Hippocampal formation (tissue), 2 donors: ENCODE measurements at places on chromosomes 6 and 20.
A peak's percentile ranks its signal among the peaks of the same experiment; 100 is the strongest.

DNA sequence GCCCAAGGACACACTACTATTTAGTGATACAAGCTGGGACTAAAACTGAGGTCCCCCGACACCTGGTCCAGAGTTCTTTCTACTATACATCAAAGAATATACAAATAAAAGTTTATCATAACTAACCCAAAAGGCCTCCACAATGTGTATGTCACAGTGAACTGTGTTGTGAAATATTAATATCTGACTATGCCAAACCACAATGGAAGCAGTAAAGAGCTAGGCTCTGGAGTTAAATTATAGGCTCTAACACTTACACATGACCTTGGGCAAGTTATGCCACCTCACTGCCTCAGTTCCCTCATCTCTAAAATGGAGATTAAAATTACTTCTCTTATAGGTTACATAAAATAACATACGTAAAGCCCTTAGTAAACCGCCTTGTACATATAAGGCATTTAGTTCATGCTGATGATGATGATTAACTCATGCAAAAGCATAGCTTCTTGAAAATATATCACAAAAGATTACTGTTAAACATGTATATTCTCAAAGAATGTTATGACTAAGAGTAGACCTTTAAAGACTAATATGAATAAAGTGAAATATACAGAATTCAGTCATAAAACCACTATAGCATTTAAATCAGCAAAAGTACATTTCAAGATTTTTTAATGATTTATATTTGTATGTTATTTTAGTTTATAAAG, 5.7 kb downstream of the SUPT3H start:
- DNase-seq, result no peak

- no peak for DNase-seq
Measured at GRCh38 chr6:135743476-135743875, 108.0 kb upstream of the PDE7B start.

DNA sequence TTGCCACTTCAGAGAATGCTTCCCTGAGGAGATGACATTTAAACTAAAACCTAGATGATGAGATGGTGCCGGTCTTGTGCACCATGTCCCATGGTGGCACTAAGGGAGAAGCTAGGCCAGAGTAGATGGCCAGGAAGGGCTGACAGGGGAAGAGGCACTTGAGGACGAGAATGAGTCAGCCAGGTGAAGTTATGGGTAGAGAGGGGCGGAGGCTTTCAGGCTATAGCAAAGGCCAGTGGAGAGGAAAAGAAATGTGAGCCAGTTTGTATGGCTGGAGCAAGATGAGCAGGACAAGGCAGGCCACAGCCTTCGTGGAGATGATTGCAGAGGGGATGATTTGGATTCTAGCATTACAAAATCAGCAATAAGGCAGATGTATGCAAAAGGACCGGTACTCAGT, 44.7 kb upstream of the ADGRF4 start:
- no peak for DNase-seq

- DNase-seq, result no peak
Measured at GRCh38 chr6:156804402-156804801, 27.2 kb downstream of the ARID1B start.

GRCh38 chr6:163311830-163312229, 102.7 kb upstream of the QKI start:
- DNase-seq, result no peak

GRCh38 chr6:30357678-30358540, 13.0 kb downstream of the RPP21 start:
- DNase-seq, result peak; percentile 27

- no peak for DNase-seq
Measured at GRCh38 chr6:80098392-80098791, 8.1 kb upstream of the BCKDHB start.

DNA sequence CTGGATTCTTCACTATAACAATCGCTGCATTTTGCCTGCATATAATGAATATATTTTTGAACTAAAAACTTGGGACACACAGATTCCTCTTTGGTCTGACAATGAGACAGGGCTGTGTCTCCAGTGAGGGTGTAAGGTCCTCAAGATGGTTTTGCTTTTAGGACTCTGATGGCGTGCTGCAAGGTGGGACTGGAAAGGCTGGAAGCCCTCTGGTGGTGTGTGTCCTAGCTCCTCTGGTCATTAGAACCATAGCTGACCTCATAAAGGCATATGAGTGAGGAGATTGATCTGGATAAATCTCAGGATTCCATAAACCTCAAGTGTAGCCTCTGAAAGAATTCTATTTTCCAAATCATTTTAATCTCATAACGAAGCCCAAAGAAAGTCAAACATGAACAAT, 108.4 kb upstream of the ASF1A start:
- no peak for DNase-seq

GRCh38 chr6:56821005-56821432, 133.9 kb upstream of the BEND6 start:
- DNase-seq, result no peak

- no peak for DNase-seq
Measured at GRCh38 chr6:156544046-156544445, 233.1 kb upstream of the ARID1B start.

GRCh38 chr6:152146385-152146784, 338.9 kb downstream of the ESR1 start:
- no peak for DNase-seq

GRCh38 chr20:60171313-60171712, 213.1 kb downstream of the CDH26 start:
- DNase-seq, result no peak

DNA sequence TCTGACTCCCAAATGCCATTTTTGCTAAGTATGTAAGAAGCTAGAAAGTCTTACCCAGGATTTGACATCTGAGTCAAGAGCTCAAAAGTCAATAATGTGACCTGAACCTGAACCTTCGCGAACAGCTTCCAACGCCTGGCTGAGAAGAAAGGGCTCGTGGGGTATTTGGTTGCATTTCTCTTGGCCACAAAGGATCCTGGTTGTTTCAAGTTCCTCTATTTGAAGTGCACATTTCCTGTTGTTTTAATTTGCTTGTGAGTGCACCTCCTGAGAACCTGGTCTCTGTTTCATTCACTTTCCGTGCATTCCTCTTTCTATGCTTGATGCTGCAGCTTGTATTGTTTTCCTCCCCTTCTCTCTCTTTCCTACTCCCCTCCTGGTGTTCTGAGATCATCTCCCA, 212.5 kb downstream of the FOXA2 start:
- DNase-seq, result no peak

GRCh38 chr6:153043719-153044118, 41.2 kb upstream of the MTRF1L start:
- DNase-seq, result no peak

DNA sequence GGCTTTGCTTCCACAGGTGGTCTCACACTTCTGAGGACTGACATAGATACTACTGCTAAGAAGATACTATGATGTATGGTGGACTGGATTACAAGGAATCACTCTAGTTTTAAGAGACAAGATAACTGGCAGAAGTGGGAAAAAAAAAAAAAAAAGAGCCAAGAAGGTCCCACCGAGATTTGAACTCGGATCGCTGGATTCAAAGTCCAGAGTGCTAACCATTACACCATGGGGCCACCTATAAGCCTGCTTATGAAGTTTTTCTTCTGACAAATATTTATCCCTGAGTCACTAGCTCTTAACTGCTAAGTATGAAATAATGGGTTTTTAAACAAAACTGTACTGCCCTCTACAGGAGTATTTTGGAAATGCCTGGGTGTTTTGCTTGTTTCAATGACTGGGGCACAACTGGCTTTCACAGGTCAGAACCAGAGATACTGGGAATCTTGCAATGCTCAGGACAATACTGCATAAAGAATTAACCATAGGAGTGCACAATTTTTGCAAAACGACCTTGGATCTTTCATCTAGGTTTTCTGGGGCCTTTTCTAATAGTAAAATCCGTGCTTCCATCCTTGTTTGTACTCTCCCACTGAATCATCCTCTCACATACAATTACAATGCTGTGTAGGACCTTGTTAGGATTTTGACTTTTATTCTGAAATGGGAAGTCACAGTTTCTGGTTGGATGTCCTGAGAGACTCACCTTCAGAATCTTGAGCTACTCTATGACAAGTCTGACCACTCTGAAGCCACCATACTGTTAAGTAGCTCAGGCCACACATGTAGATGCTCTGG, 116.3 kb downstream of the OR2B2 start:
- DNase-seq, result no peak

- no peak for DNase-seq
Measured at GRCh38 chr20:58518896-58519593, 3.8 kb upstream of the APCDD1L start.

- DNase-seq, result no peak
Measured at GRCh38 chr20:37757550-37757949, 63.7 kb downstream of the CTNNBL1 start.

DNA sequence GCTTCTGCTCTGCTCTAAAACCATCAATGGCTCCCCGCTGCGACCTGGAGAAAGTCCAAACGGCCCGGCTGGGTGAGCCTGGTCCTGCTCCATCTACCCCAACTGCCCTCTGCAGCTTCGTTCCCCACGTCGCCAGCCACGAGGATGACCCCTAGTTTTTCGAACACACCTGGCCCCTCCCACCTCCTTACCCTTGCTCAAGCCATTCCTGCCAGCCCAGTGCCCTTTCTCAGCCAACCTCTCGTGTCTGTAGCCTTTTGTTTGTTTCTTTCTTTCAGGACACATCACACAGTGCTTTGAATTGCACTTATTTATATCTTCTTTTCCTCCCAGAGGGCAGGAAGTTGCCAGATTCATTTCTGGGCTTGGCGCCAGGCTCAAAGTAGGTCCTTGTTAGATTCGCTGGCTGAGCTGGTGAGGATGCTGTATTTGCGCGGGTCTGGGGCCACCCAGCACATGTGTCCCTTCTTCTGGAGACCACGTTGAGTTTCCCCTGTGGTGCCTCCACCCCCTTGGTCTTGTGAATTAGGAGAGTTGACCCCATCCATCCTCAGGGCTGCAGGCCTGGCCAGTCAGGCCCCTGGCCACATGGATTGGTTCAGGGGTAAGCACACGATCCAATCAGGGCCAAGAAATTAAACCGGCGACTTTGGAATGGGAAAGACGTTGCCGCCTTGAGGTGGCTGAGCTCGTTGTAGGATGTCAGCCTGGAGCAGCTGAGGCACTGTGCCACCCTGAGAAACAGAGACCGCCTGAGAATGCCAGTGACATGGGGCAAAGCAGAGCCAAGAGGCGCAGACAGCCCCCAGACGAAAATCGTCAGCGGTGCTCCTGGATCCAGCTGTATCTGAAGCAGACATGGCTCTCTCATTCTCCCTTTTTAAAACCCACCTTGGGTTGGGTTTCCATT, 156.0 kb downstream of the CEBPB start:
- peak; percentile 71 for DNase-seq

DNA sequence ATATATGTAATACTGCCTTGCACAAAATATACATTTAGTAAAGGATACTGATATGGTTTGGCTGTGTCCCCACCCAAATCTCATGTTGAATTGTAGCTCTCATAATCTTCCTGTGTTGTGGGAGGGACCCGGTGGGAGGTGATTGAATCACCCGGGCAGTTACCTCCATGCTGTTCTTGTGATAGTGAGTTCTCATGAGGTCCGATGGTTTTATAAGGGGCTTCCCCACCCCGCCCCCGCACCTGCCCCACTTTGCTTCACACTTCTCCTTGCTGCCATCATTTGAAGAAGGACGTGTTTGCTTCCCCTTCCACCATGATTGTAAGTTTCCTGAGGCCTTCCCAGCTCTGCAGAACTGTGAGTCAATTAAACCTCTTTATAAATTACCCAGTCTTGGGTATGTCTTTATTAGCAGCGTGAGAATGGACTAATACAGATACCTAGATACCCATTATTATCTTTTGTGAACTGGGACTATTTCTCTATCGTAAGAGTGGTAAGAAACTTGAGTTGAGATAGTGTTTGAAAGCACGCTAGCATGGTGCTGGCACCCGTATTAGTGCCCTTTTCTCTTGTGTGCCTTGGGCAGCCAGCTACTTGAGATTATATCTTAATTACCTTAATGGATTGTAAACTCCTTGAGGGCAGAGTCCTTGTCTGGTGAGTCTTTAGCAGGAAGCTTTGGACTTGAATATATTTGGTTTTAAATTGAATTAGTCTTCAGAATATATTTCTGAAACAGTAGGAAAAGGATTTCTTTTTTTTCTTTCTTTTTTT, 25.6 kb downstream of the TOP1 start:
- no peak for DNase-seq

DNA sequence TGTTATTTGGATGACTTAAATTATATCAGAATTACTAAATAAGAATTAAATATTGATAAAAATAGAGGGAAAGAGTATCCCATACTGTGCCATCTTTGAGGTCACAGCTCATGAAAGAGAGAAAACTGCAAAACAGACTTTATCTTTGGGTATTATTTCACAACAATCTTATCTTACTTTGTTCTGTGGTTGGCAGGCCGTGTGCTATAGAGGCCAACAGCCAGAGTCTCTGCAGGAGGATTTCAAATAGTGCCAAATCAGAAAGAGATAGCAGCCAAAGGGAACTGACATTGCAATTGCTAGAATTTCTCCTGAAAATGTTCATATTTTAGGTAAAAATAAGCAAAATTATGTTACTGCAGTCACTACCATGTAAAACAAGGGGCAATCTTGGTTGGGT, 354.2 kb downstream of the GRIK2 start:
- DNase-seq, result no peak

- no peak for DNase-seq
Measured at GRCh38 chr20:10472871-10473270, 37.8 kb downstream of the SLX4IP start.
